HCT116 (cell line): ENCODE measurements at places on chromosomes 2 and 18.
A peak's percentile ranks its signal among the peaks of the same experiment; 100 is the strongest.

- no peak for DNase-seq
Measured at GRCh38 chr2:50712569-50712968, 319.4 kb downstream of the NRXN1 start.

- DNase-seq = no peak
Measured at GRCh38 chr2:217562871-217563480, 439.8 kb downstream of the TNS1 start.

DNA sequence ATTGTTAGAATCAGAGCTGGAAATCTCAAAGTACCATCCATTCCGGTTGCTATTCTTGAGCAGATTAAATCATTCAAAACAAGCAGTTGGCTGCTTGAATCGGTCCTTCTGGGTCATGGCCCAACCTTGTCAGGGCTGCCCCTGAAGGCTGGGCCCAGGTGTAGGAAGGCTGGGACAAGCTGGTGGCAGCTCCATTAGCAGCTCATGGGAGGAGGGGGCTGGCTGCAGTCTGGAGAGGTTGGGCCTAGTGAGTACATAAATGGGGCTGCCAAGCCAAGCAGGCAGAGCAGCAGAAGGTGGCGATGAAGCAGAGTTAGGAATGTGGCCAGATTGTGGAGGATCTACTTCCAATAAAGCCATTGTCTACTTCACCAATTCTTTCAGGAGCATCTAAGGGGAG lies 81.4 kb downstream of the ADCYAP1 start:
- DNase-seq = no peak

- DNase-seq = peak; percentile 21
Measured at GRCh38 chr2:3662239-3662638, 4.2 kb downstream of the ALLC start.

DNA sequence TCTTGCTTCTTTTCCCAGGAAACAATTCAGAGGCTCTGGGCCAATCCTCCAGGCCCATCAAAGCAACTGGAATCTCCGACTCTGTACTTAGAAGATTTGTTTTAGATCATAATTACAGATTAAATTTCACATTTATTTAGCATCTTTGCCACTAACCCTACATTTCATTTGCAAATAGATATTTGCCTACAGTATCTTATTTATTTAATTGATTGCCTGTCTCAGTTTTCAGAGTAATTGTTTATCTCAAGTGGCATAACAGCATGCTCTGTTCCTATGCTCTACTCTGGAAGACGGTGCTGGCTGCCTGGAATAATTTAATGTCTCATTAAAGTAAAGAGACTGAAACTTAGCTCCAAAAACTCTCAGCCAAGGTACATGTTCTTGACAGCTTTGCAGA lies 213.4 kb downstream of the HNMT start:
- DNase-seq = no peak
